Activated CD8-positive, alpha-beta memory T cell treated with anti-CD3 and anti-CD28 coated beads for 24 hours (primary cell): ENCODE measurements at places on chromosomes 1 and 21.

- DNase-seq, result no peak
Measured at GRCh38 chr1:13830170-13830569, 130.2 kb downstream of the PRDM2 start.

- no peak for DNase-seq
Measured at GRCh38 chr1:23171181-23171755, 2.6 kb upstream of the LUZP1 start.

DNA sequence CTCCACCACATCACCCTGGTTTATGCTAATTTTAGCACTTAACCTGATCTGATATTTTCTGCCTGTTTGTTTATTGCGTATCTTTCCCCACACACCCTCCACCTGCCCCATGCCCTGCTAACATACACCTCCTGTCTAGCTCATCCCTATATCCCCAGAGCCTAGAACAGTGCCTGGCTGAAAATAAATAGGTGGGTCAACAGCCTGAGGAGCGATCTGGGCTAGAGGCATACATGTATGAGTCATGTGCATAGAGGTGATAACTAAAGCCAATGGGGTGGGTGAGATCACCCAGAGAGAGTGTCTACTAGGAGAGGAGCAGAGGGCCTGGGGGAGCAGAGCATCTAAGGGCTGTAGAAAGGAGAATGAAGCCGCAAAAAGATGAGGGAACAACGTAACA, 2.7 kb downstream of the HTR1D start:
- DNase-seq, result no peak

- DNase-seq, result no peak
Measured at GRCh38 chr1:89953131-89953626, 41.7 kb upstream of the ZNF326 start.

DNA sequence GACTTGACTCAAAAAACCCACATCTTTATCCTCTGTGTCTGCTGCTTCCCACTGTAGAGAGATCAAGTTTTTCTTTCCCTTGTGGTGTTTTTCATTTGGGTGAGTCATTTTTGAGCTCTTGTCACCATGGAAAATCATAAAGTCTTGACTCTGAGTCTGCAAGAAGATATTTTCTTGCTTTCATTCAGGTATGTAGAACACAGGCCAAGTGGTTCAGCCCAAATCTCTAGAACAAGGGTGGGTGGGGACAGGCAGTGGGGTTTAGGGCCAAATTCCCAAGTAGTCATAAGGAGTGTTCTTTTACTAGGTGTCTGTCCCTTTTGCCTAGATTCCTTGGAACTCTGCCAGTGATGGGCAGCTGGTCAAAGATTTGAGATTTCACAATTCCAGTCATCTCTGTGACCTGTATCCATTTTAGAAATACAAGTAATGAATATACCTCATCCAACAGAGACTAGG, 21.5 kb upstream of the ARHGAP29 start:
- DNase-seq, result no peak

DNA sequence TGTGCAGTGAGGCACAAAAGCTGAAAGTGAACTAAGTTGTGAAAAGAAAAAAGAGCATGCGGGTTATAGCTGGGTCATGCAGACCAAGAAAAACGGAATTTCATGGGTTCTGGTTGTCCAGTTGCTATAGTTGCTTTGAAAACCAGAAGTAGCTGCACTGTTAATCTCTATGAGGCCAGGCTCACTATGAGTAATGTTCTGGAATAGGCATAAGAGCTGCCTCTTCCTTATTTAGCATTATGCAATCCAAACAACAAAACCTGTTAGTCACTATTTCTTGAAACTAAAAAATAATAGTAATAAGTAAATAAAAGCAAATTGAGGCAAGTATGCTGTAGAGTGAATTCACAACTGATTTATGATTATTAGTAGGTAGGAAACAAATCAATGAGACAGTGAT, 1383.7 kb downstream of the MRPL39 start:
- no peak for DNase-seq

DNA sequence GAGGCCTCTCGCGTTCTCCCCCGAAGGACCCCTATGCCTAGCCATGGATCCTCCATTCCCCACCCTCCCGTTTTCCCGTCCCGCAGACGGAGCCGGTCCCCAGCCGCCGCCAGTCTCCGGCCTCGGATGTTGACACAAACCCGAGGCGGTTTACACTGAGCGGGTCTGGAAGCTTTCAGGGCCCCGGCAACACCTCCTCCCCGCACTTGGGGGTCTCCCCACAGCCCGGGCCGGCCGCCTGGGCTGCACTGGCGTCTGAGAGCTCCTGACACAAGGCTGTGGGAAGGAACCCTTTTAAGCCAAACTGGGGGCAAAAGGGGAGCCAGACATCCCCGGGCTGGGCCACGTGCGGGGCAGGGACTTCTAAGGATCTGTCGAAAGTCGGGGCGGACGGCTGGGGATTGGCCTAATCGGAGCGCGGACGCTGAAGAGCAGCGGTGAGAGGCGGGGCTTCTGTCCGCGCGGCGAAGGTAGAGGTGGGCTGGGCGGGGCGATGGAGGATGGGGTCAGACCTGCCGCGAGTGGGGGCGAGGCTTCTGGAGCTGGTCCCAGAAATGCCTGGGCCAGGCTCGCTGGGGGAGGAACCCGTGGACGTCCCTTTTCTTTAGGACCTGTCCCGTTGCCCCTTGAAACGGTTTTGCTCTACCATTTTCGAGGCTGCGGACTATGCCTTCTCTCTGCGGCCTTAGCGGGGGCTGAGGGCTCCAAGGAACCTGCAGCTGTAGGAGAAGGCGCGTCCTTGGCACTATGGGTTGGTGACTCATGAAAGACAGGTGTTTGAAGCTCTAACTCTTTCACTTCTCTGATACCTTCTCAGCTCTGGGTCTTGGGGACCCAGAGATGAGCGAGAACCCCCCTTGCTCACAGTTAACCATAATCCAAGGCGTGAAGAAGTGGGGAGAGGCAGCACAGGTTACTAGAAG, 1.2 kb upstream of the HPCAL4 start:
- DNase-seq, result no peak

GRCh38 chr1:116944613-116945012, 34.9 kb downstream of the PTGFRN start:
- no peak for DNase-seq

DNA sequence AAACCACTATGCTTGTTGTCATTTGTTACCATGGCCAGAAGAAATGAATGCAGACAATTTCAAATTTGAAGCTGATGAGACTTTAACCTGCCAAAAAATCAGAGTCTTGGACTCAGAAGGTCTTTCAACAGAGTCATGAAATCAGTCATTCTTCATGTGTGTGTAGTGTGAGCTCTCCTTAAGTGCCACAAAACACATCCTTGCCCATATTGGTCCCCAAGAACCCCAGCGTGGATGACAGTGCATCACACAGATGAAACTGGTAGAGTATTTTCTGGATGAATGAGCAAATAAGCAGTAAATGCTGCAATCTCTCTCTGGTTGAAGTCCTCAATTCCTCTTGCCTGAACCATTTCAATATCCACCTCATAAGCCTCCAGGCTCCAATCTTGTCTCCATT, 28.7 kb upstream of the ETS2 start:
- DNase-seq, result no peak

GRCh38 chr21:33362044-33362555, 37.3 kb downstream of the IFNAR1 start:
- DNase-seq, result peak; percentile 78

- DNase-seq, result no peak
Measured at GRCh38 chr1:15882665-15883064, 35.2 kb downstream of the SPEN start.

GRCh38 chr1:207848234-207848633, 62.7 kb downstream of the CD34 start:
- peak; percentile 65 for DNase-seq

- DNase-seq, result peak; percentile 7
Measured at GRCh38 chr1:234555390-234556024, 54.5 kb downstream of the IRF2BP2 start.

- DNase-seq, result no peak
Measured at GRCh38 chr1:174110053-174110452, 49.3 kb upstream of the RABGAP1L start.

- no peak for DNase-seq
Measured at GRCh38 chr1:111894497-111894896, 95.0 kb downstream of the KCND3 start.

DNA sequence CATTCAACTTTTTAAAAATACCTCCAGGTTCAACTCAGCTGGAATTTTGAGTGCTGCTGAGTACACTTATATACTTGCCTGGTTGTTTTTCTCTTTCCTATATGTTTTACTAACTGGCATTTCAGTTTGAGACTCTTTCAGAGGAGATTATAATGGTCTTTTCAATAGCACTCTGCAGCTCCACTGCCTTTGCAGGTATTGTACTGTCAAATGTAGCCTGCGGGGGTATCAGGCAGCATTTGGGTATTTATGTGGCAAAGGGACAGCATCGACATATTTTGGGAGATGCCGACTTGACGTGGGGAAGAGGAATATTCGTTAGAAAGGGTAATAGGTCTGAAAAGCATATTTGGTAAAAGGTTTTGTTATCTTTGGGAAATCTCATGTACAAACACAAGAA, 11.1 kb upstream of the TGFBR3 start:
- DNase-seq, result no peak

DNA sequence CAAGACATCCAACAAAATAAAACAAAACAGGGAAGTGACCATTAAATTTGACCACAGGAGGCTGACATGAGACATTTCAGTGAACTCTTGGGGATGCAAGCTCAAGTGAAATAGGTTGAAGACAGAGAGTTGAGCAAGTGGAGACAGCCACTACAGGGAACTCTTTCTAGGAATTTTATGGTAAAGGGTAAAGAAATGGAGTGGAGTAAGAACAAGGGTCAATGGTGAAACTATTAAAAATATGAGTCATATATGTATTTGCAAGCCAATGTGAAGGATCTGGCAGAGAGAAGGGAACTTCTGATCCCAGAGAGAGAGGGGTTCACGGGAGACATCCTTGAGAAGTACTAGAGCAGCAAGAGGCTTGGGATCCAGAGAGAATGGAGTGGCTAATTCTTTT, 9.1 kb upstream of the TRABD2B start:
- no peak for DNase-seq

DNA sequence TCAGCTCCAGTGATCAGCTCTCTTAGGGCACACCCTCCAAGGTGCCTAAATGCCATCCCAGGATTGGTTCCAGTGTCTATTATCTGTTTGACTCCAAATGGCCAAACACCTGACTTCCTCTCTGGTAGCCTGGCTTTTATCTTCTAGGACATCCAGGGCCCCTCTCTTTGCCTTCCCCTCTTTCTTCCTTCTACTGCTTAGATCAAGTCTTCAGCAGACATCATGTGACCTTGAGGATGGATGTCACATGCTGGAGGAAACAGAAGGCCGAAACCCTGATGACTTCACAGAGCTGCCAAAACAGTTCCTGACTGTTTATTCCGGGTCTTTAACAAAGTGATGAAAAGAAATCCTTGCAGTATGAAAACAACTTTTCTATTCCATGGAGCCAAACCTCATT, 24.4 kb upstream of the WDR26 start:
- no peak for DNase-seq

GRCh38 chr1:17020502-17020901, 8.8 kb upstream of the ATP13A2 start:
- no peak for DNase-seq

GRCh38 chr1:190000365-190000872, 477.2 kb downstream of the BRINP3 start:
- DNase-seq, result no peak

- DNase-seq, result no peak
Measured at GRCh38 chr1:85379203-85380136, 85.5 kb downstream of the DDAH1 start.

DNA sequence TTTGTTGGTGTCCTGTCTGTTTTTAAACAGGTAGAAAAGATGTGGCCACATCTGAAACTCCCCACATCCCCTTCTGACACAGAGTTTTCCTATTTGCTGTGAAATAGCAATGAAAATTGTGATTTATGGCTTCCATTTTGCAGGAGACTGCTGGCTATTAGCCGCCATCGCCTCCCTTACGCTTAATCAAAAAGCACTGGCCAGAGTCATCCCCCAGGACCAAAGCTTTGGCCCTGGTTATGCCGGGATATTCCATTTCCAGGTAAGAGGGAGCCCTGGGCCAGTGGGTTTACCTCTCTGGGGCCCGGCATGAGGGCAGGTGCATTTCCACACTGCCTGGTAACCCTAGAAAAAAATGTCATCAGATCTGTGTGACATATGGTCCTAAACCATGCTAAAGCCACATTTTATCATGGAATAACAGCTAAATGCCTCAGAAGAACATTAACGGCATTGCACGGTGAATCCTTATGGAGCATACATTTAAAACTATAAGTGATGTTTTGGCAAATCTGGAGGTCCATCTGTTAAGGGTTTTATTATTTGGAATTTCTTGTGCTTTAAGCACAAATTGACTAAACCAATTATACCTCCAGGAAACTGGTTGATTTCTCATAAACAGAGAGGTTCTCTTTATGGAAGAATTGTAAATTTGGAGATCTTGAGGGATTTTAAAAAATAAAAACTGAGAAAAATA, 12.3 kb downstream of the CAPN9 start:
- DNase-seq, result no peak
